ENCODE measurements at places on chromosomes 4 and X. TPM values are rescaled to one million over a fixed set of nuclear protein-coding genes. Genes with fewer than 3 reads are reported as not detected.

The GABRE gene
- total RNA-seq, result 13.6 TPM

The GRSF1 gene
- 81.5 TPM for total RNA-seq

The IL21 gene
- not detected for total RNA-seq

The NAT8L gene
- under 0.01 TPM for total RNA-seq

The CFAP299 gene
- total RNA-seq, result 2.7 TPM

The G6PD gene
- 151 TPM for total RNA-seq

The OCIAD2 gene
- 2.2 TPM for total RNA-seq

The ODAPH gene
- not detected for total RNA-seq

The BANK1 gene
- total RNA-seq, result under 0.01 TPM

The DCK gene
- 12.1 TPM for total RNA-seq

The ARX gene
- not detected for total RNA-seq

The CHRDL1 gene
- 1.4 TPM for total RNA-seq

The TGIF2LX gene
- total RNA-seq, result not detected

The APLN gene
- 0.78 TPM for total RNA-seq

The GABRG1 gene
- total RNA-seq, result not detected
